ENCODE measurements at places on chromosomes 4 and X. TPM values are rescaled to one million over a fixed set of nuclear protein-coding genes. Genes with fewer than 3 reads are reported as not detected.

Gene PFKFB1
- not detected for total RNA-seq

Gene CD40LG
- not detected for total RNA-seq

Gene RBM47
- 70.5 TPM for total RNA-seq

Gene VSIG4
- not detected for total RNA-seq

Gene UGT2B15
- not detected for total RNA-seq

Gene PAGE2B
- total RNA-seq = not detected

Gene L1CAM
- total RNA-seq = 0.85 TPM

Gene TRO
- total RNA-seq = not detected

Gene PLXNA3
- total RNA-seq = 11.3 TPM

Gene IRAK1
- total RNA-seq = 113 TPM

Gene TMEM31
- total RNA-seq = not detected

Gene MTNR1A
- total RNA-seq = not detected

Gene ARHGAP36
- not detected for total RNA-seq

Gene CSAG1
- total RNA-seq = not detected

Gene SLC25A31
- under 0.01 TPM for total RNA-seq
